Right ventricle myocardium superior (tissue), 1 donor: ENCODE measurements at places on chromosomes 2 and 18. TPM values are rescaled to one million over a fixed set of nuclear protein-coding genes. Genes with fewer than 3 reads are reported as not detected.

DNA sequence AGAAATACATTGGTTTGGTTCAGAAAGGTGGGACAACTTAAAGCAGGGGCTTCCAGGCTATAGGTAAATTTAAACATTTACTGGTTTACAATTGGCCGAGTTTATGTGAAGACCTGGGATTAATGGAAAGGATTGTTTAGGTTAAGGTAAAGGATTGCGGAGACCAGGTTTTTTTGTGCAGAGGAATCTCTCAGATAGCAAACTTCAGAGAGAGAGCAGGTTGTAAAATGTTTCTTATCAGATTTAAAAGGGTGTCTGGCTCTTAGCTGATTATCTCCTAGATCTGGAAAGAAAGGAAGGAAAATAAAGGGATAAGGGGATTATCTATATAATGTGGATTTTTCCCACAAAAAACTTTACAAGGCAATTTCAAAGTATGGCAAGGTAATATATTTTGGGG lies 101.3 kb downstream of the LCLAT1 start:
- DNase-seq = no peak

GRCh38 chr2:235552671-235553070 lies 58.8 kb downstream of the AGAP1 start:
- no peak for DNase-seq

GRCh38 chr2:136394136-136395060 lies 276.4 kb upstream of the CXCR4 start:
- no peak for DNase-seq

- no peak for DNase-seq
Observed at GRCh38 chr2:67255933-67256615, 141.1 kb upstream of the ETAA1 start.

DNA sequence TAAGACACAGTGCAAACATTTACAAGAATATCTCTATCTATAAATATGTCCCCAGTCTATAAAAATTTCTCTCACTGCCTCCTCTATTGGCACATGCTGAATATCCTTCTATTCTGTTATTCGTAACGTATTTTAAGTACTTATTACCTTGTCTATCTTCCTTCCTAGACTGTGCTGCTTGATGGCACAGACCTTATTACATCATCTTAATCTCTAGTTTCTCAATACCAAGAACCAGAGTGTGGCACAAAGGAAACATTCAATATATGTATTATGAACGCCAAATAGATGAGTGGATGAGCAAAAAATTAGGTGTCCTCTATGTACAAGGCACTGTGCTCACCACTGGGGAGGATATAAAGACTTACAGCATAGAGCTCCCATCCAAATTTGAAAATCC lies 282.8 kb downstream of the NBAS start:
- no peak for DNase-seq

DNA sequence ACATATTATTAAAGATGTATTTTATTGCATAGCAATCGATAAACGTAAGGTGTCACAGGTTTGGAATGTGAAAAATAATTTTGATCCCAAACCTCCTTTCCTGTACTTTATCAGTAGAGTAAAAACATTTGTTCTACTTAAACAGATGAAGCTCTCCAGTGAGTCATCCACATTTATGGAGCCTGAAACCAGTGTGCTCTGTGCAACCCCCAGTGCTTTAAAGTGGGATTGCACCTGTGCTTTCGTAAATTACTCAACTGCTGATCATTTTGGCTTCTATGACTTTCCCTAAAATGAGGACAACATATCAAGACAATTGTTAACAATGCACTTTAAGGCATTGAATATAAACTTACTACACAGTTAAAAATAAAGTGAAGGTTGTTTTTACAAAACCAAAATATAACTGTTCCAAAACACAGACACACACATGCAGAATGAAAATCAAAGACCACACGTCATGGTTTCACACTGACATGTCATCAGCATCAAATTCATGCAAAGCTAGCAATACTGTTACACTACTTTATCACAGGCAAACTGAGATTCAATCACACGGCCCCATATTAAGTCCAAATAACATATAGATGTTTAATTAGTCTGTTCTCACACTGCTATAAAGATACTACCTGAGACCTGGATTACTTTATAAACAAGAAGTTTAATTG lies 9.7 kb downstream of the TMEM18 start:
- no peak for DNase-seq

DNA sequence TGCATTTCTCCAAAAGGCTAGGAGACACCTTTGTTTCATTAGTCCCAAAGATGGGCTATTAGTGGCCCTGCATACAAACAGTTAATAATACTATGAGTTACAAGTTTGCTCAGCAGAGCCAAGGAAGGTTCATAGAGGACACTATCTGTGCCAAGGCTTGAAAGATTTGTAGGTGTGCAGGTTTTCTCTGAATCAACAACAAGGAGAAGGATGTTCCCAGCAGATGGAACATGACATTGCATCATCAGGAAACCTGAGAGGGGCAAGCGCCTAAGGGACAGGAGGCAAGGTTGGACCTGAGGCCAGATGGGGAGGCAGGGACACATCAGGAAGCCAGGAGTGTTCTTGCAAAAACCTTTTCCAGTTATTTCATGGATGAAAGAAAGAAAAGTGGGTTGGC lies 35.4 kb upstream of the STK17B start:
- no peak for DNase-seq

GRCh38 chr2:231819447-231820042 lies 33.3 kb downstream of the COPS7B start:
- DNase-seq = no peak

Gene WNT6
- 2.6 TPM for total RNA-seq

Gene UBE2E3
- total RNA-seq = 49.2 TPM

Gene ITGB6
- 2.9 TPM for total RNA-seq

Gene NMUR1
- total RNA-seq = 0.22 TPM

Gene UGT1A4
- total RNA-seq = not detected

Gene COL6A3
- total RNA-seq = 64.9 TPM

Gene TEKT4
- total RNA-seq = not detected

Gene CCDC148
- total RNA-seq = 1.0 TPM

Gene ICA1L
- 5.1 TPM for total RNA-seq

Gene PSMA8
- 0.48 TPM for total RNA-seq

Gene SERPINB3
- not detected for total RNA-seq

Gene ITGA4
- total RNA-seq = 0.89 TPM

Gene SEPTIN10
- total RNA-seq = 49.3 TPM

Gene NEMP2
- total RNA-seq = 1.7 TPM

Gene CXCR4
- total RNA-seq = 2.0 TPM

Gene INHBB
- 8.2 TPM for total RNA-seq
